ENCODE measurements at places on chromosomes 4 and X.

- no peak for DNase-seq
Observed at GRCh38 chrX:154541896-154542722, 4.5 kb downstream of the G6PD start.

GRCh38 chrX:129590596-129590995 lies 50.5 kb downstream of the OCRL start:
- no peak for DNase-seq

- DNase-seq, result no peak
Observed at GRCh38 chr4:71974681-71975080, 57.1 kb upstream of the NPFFR2 start.

DNA sequence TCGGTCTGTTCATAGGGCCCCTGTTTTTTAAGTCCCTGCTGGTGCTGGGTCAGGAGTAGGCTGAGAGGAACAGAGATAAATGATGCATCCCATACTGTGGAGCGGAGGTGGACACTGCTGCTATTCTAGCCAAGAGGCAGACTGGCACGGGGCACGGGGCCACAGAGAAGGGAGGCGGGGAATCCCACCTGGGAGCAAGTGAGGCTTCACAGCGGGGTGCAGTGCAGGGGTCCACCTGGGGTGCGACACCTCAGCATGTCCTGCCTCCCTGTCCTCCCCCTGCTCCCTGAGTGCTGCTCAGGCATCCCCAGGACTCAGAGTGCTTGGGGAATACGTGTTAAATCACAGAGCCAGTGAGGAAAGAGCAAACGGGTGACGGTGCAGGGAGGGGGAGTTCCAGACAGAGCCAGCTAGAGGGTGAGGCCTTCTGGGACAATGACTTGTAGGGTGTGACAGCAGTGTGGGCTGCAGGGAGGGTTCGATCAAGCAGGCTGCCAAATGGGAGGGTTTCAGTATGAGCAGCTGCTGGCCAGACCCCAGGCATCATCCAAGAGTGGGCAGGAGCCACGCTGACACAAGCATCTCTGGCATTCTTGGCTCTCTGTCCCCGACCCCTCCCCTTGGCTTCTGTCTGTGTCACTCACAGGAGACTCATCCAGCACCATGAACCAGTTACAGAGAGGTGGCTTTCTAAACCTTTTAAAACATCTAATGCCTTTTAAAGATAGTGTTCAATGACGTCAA lies 13.7 kb upstream of the HTRA3 start:
- DNase-seq, result no peak

DNA sequence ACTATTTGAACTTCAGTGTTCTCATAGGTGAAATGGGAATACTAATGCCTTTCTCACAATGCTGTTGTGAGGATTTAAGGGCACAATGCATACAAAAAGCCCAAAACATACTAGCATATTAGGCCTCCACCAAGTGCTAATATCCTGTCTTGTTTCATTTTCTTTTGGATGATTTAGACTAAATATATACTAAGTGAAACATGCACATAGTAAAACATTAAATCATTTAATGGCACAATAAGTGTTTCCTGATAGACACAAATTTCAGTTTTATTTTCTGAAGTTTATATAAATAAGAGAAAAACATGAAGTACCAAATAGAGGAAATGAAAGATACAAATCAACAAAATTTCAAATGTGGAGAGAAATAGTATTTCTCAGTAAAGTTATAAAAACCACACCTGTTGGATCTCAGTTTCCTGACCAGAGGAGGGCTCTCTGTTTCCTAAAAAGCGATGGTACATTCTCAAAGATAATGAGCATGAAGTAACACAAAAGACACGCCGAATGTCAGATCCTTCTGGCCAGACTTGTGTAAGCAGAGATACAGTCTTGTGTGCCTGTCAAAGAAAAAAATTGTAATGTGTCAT lies 25.1 kb downstream of the DDX60 start:
- no peak for DNase-seq

DNA sequence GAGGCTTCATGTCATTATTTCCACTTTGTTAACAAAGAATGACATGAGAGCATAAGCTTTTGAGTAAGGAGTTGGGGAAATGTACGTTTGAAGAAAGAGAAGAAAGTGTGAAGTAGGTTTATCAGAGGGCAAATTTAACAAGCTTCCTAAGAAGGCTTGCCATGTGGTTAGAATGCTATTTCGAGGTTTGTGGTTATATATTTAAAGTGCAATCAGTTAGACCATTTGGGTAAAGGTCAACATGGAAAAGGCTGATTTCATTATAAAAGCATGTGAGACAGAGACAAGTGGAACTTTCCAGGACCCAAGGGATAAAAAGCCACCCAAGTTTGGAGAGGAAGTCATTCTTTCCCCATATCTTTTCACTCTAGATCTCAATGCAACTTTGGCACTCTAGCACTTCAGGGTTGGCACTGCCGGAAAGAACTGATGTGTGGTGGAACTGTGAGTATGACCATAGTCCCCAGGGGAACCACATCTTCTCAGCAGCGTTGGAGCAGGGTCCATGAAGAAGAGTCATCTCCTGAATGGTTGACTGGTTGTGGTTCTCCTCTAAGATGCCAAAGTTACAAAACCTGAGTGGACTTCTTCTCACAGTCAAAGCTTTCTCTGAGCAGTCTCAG lies 529.9 kb downstream of the MID1IP1 start:
- DNase-seq, result no peak

DNA sequence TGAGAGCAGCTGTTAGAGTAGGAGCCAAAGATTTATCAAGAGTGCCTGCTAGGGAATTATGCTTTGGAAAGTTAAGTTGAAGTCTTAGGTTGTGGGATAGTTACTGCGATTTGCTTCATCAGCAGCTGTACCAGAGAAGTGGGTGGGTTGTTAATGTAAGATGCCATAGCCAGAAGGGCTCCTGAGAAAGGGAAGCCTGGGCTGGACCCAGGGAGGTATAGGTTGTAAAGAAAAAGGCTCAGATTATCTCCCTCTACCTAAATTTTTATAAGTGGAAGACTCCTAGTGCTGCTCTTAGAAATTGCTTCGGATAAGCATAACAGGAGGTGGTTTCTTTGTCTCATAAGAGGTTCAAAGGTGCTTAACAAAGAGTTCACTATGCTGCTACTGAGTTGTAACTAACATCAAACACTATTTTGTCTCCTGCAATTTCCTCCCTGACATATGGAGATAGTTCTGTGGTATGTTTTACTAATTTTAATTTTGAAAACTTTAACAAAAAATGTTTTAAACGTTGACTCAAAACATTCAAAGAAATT lies 356.9 kb downstream of the DTHD1 start:
- no peak for DNase-seq

DNA sequence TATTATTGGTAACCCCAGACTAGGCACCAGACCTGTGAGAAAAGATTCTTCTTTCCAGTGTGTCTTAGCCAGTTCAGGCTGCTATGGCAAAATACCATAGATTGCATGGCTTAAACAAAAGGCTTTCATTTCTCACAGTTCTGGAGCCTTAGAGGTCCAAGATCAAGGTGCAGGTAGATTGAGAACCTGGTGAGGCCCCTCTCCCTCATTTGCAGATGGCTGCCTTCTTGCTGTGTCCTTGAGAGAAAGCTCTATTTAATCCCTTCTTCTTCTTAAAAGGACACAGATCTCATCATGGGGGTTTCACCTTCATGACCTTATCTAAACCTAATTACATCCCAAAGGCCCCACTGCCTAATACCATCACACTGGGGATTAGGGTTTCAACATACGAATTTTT lies 3.5 kb upstream of the PDLIM3 start:
- DNase-seq, result no peak

DNA sequence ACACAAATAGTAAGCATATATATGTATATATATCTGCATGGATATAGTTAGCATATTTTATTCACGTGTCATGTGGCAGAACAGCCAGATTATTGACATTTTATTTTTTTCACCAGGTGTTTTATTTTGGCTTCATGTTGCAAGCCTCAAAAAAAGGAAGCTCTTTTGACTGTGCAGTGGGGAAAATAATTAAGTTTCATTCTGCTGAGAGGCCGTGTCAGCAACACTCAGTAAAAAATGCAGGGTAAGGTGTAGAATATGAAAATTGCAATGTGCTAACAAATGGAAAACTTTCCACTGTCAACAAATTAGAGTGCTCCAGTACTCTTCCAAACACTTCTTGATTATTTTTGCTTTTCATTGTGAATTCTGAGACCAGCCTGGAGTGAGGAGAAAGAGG lies 511.5 kb downstream of the GLUD2 start:
- DNase-seq, result no peak

GRCh38 chr4:88690355-88690754 lies 7.3 kb downstream of the NAP1L5 start:
- no peak for DNase-seq

DNA sequence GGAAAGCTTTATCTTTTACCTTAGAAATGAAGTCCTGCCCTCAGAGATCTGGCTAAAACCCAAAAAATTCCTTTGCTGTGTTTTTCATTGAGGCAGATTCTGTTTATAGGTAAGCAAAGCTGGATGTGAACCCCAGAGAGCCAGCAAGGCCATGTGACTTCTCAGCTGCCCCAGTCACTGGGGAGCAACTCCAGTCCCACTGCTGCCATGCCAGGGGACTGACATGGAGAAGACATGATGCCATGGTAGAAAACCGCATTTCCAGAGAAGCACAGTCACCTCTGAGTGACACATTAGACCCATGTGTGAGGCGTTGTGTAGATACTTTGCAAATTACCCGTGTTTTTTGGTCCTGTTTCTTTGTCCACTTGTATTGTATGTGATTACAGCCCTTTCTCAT lies 45.4 kb downstream of the PTTG2 start:
- no peak for DNase-seq

DNA sequence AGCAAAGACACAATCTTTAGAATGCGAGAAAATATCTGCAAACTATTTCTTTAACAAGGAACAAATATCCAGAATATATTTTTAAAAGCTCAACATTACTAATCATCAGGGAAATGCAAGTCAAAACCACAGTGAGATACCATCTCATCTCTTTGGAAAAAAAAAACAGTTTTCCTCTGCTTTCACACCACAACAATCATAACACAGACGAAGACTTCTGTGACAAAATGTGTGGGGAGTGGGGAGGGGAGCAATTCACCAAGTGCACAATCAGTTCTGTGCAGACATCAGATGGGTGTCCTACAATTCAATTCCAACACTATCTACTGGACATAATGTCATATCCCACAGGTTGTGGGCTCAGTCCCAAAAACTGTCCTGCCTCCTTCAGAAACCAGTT lies 293.2 kb upstream of the SLC7A11 start:
- no peak for DNase-seq

- DNase-seq, result no peak
Observed at GRCh38 chr4:24849756-24850155, 54.4 kb downstream of the SOD3 start.

DNA sequence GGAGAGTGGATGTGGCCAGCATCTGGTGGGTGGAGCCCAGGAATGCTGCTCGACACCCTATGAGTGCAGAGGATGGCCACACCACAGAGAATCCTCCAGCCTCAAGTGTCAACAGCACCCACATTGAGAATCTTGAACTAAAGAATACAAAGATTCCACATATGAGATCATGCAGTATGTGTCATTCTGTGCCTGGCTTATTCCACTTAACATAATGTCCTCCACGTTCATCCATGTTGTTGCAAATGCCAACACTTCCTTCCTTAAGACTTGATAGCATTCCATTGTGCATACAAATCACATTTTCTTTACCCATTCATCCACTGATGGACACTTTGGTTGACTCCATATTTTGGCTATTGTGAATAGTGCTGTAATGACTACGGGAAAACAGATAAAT lies 145.8 kb downstream of the PRKX start:
- no peak for DNase-seq

GRCh38 chr4:147244786-147245185 lies 236.1 kb upstream of the EDNRA start:
- no peak for DNase-seq

- DNase-seq, result no peak
Observed at GRCh38 chr4:85222561-85222960, 252.4 kb upstream of the ARHGAP24 start.

DNA sequence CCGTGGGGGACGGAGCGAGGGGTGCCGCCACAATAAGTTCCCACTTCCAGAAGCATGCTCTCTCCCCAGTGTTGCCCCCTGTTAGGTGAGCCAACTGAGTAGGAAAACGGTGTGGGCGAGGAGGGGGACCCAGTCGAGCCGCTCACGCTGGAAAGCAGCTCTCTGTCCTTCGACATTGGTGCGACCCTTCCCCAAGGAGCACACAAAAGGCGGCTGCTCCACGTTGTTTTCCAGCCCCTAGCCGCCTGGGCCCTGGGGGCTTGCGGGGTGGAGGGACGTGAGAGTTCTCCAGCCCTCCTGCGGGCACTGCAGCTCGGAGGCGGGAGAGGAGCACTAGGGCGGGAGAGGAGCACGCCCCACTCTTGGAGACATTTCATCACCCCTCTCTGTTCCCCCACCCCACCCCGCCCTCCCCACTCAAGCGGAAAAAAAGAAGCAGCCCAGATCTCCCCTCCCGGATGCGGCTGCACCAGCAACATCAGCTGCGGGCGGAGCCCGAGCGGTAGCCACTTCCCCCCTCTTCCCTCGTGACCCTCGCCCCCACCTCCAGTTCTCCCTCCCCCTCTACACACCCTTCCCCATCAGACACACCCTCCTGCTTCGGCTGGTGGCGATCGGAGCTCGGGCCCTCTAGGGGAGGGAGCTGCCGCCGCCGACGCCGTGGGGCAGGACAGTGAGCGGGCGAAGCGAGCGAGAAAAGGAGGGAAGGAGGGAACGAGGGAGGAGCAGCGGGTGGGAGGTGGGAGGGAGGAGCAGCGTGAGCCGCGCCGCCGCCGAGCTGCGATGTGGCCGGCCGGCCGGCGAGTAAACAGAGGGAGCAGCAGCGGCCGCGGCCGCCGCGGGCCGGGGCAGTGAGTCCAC lies at the start of gene DOCK11:
DOCK11 (plus strand) TSS at position 755 of the 861 bp plus-strand sequence. CDS start 157 bp downstream, outside the sequence.
- DNase-seq, result peak; percentile 50

- DNase-seq, result no peak
Observed at GRCh38 chrX:38694394-38694793, 106.9 kb upstream of the MID1IP1 start.

- DNase-seq, result no peak
Observed at GRCh38 chrX:30414144-30414543, 105.0 kb upstream of the NR0B1 start.

- no peak for DNase-seq
Observed at GRCh38 chrX:27671234-27671633, 81.1 kb downstream of the DCAF8L2 start.

GRCh38 chr4:54228056-54228527 lies 1.0 kb upstream of the PDGFRA start:
- DNase-seq, result no peak

- no peak for DNase-seq
Observed at GRCh38 chrX:13257223-13258051, 62.4 kb downstream of the ATXN3L start.

DNA sequence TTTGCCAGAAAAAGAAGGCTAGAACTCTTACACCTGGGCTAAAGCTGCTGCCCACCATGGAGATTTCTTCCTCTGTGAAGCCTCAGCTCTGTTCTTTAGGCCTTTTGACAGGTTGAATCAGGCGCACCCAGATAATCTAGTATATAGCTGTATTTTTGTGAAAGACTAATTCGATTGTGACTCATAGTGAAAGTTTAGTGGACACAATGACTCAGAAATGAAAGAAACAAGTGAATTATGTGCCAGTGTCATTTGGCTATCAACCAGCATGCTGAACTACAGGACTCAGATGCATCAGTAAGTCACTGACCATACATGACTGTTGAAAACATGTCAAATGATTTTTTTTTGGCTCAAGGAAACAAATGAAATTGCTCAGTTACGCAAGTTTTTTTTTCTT lies 425.4 kb downstream of the SLITRK2 start:
- DNase-seq, result no peak

- no peak for DNase-seq
Observed at GRCh38 chrX:134732152-134732551, 73.9 kb upstream of the PLAC1 start.

GRCh38 chr4:182854466-182854865 lies 62.7 kb downstream of the DCTD start:
- no peak for DNase-seq
